Fibroblast of pulmonary artery (primary cell): ENCODE measurements at places on chromosomes 13 and 19.

DNA sequence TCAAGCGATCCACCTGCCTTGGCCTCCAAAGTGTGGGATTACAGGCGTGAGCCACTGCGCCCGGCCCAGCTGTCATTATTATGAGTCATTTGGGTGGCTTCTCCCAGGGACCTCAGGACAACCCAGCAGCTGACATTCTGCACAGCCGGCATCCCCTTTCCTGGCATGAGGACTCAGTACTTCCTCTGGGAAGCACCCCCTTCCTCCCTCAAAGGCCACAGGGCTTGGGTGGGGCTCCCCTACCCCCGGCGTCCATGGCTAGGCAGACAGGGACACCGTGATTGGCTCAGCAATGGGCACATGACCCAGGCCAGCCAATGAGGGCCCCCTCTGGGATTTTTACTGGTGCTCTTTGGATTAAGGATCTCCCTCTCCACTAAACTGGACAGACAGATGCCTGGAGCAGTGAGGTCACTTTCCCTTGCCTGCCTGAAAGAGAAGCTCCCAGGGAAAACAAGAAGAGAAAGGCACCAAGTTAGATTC is 6.0 kb downstream of the KANK2 start:
- DNase-seq = peak; percentile 57

DNA sequence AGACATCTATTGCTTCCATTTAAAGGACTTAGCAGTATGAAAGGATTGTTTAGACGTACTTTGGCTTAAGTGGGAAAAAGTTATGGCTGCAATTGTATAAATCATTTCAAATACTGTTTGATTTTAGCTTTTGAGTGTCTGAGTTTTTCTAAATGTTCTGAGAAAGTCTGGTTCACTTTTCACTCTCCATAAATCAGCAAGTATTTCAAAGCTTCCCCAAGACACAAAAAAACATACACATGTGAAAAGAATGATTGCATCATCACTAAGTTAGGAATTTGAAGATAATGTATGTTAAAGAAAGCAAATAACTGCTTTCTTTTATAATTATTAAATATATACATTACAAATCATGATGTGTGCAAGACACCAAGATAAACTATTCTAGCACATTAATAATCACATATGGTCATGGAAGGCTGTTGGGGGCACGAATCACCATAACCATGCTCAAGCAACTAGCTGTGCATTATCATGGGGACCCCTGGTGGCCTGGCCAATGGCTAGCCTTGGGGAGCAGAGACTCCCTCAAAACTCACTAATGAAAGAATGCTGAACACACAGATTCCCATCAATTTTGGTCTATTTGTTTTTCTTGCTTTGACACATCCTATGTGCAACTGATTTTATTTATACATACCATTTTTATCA is 111.1 kb downstream of the MIPEP start:
- no peak for DNase-seq

GRCh38 chr13:112719016-112719415 is 29.2 kb downstream of the ATP11A start:
- no peak for DNase-seq

DNA sequence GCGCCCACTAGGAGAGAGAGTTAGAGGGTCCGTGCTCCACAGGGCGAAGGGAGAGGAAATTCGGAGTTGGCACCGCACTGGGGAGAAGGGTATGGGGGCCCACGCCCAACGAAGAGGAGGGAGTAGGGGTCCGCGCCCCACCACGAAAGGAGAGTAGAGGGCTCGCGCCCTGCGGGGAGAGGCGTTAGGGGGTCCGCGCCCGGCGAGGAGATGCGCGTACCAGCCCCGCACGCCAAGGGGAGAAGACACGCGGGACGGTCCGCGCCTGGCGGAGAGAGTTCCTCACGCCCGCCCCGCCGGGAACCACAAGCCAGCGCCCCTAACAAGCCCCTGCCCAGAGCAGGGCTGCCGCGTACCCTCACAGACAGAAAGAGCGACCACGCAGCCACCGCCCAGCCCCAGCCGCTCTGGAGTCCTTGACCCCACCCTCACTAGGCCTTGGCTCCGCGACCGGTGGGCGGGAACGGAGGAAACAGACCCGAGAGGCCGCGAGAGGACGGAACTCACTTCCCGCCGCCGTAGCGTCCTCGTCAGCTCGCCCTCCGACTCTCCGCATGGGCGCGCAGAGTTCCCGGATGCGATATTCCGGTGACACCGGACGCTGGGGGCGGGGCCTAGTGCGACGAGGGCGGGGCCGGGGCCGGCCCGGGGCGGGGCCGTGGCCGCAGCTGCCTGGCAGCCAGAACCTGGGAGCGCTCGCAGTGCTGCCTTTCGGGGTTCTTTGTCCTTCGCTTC is 20.0 kb upstream of the ZSCAN18 start:
- no peak for DNase-seq

DNA sequence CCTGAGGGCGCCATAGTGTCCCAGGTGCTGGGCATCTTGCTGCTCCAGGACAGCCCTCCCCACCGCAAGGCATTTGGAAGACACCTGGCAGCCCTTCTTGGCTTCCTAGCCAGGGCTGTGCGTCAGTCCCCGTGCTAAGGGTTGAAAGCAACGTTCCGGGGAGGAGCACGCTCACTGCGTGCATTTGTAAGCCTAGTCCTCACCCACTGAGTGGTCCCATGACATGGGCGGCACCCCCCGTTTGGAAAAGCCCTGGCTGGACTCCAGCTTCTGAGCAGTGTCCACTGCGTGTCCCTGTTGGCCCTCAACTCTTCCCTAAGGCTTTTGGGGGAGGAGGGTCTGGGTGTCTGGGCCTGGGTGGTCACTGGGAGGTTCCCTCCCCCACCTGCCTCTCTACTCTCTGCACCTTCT is 76.3 kb upstream of the GPR183 start:
- DNase-seq = no peak

DNA sequence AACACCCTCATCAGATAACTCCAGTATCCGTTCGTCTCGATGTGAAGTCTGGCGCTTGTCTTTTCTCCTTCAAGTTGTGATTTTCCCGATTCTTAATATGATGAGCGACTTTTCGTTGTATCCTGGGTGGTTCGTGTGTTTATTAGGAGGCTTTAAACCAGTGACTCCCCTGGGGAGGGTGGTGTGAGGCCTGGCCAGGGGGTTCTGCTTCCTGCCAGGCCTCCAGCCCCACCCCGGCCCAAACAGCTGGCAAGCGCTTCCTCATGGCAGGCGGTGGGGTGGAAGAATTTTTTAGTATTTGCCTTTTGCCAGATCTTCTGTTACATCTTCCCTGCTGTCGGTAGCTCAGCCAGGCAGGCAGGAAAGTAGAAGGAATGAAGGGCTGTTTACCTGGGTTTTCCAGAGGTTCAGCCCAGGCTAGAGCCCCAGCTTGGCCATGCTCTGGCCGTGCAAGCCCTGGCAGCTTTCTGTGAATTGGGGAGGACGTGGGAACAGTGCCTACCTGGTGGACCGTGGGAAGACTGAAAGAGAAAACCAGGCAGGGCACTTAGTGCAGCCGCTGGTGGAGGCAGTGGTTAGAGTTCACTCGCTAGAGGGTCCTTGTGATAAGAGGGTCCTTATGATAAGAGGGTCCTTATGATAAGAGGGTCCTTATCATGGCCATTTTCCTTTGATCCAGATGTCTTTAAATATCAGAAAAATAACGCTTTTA is 37.7 kb upstream of the DCUN1D2 start:
- DNase-seq = no peak

- no peak for DNase-seq
These were observed 36.1 kb downstream of the CSNK1G2 start for GRCh38 chr19:1977120-1977519.

DNA sequence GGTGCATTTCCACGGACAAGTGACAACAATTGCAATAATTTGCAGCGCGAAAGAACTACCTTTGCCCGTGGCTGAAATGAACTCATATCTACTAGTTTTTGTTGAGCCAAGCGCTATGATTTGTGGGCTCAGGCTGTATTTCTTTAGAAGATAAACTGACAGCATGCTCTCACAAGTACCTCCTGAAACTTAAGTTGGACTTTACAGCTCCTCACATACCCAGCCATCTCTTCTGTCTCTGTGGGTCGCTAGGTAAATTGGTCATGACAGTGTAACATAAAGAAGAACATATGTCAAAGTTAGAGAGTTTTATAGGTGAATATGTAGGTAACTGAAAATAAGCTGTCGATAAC is 839 bp downstream of the COG6 start:
- peak; percentile 11 for DNase-seq

DNA sequence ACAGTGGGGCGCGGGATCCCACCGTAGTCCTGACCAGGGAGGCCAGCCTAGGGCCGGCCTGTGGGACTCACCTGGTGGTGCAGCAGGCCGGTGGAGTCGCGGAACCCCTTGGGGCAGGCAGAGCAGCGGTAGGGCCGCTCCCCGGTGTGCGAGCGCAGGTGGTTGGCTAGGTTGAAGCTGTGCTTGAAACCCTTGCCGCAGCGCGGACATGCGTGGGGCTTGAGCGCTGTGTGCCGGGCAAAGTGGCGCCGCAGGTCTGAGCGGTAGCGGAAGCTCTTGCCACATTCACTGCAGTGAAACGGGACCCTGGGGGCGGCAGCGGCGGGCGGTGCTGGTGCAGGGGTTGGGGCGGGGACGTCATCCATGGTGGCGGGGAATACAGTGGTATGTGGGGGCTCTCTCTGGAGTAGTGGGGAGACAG is 1.8 kb downstream of the FIZ1 start:
- DNase-seq = no peak

GRCh38 chr19:33234736-33235135 is 9.1 kb upstream of the SLC7A10 start:
- DNase-seq = no peak

DNA sequence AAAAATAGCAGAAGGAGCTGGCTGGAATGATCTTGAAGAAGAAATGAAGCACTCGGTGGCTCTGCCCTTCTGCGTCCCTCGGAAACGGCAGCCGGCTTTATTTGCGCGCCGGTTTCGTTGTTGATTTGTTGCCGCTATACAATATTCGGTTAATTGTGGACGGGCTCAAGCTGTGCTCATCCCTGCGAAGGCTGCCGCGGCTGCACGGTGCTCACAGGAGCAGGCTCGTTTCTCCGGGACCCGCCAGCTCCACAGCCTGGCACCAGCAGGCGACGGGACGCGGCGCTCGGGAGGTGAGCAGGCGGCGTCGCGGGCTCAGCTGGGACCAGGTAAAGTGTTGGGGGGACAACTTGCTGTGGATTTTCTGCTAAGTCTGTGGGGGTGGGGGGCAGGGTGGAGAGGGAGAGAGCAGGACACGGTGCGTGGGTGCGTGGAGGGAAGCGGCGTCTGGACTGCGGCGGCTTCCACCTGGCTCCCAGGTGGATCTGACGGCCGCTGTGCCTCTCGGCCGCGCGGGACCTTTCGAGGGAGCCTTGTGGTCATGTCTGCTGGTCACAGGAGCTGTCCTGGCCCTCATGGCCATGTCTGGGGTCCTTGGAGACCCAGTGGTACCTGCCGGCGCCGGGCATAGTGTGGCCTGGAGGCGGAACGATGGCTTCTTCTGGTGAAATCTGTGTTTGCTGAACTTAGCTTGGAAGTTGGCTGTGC is 90.9 kb downstream of the TEX29 start:
- DNase-seq = no peak

DNA sequence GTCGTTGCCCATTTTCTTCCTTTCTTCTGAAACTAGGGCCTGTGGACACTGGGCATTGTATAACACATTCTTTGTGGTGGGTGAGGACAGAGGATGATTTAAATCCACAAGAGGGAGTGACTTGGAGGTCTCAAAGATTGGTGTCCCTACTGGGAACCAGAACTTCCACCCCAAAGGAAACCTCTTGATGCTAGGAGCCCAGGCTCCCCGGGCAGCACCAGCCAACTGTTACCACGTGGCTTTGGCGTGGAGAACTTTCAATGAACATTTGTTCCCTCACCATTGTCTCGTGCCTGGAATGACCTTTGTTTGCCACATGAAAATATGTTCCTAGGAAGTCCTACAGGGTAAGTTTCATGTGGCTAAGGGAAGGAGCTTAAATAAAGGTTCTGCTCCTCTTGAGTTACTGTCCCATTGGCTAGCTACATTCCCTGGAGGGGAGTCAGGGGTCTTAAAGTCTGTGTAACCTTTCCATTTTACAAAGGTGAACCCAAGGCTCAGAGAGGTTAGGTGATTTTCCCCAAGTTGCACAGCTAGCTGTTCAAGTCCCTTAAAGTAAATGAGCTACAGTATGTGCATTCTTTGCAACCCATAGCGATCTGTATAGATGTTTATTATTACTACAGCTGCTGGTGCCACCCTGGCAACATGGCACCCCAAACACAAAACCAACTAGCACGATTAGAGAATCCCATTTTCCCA is 5.0 kb upstream of the CDX2 start:
- no peak for DNase-seq

GRCh38 chr19:50818859-50819472 is 4.6 kb downstream of the KLK1 start:
- DNase-seq = no peak

DNA sequence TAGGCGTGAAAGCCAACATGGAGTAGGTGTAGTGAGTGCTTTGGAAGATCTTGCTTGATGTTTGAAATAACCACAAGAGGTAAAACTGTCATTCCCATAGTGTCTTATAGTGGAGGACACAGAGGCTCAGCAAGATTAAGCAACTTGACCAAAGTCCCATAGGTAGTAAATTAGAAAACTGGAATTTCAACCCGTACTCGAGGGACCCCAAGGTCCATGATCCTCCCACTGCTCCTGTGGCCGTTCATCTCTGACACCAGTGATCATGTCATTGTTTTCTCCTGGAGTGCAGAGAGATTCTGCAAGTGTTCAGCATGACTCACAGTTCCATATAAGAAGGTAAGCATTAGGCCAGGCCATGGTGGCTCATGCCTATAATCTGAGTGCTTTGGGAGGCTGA is 126.9 kb downstream of the FGF9 start:
- no peak for DNase-seq

GRCh38 chr19:21824679-21825078 is 11.3 kb downstream of the ZNF43 start:
- no peak for DNase-seq

- DNase-seq = no peak
These were observed 26.2 kb upstream of the MIER2 start for GRCh38 chr19:370641-371330.

- no peak for DNase-seq
These were observed 17.1 kb upstream of the GAS6 start for GRCh38 chr13:113880651-113881611.

DNA sequence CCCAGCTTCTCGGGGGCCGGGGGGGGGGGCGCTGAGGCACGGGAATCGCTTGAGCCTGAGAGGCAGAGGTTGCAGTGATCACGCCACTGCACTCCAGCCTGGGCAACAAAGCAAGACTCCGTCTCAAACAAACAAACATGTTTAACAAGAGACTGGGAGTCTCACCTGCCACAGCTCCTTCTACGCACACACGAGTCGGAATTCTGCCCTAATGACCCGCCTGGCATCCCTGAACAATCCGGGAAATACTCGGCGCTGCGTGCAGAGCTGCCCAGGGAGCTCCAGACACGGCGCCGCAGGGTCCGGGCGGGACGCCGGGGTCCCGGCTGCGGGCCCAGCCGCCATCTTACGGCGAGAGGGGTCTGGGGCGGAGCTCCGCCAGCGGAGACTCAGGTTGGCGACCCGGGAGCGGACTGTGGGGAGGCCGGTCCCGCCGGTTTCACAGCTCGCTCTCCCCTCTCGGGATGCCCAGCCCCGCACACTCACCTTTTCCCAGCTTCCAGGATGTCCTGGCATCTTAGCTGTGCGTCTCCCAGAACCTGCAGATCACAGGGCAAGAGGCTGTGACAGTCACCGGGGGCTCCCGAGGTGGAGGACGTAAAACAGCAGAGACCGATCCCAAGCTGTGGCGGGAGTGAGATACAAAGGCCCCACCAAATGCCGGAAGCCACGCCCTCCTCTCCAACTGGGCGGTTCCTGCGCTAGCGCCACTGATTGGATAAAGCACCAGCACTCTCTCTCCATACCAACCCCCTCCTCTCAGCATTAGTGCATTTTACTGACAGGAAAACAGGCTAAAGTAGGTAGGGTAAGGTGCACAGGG is 23.6 kb upstream of the ZNF724 start:
- DNase-seq = peak; percentile 89
